ENCODE measurements at places on chromosomes 1 and 21.

- DNase-seq: no peak
These were observed 1077.4 kb upstream of the ADGRL4 start for GRCh38 chr1:80083892-80084291.

DNA sequence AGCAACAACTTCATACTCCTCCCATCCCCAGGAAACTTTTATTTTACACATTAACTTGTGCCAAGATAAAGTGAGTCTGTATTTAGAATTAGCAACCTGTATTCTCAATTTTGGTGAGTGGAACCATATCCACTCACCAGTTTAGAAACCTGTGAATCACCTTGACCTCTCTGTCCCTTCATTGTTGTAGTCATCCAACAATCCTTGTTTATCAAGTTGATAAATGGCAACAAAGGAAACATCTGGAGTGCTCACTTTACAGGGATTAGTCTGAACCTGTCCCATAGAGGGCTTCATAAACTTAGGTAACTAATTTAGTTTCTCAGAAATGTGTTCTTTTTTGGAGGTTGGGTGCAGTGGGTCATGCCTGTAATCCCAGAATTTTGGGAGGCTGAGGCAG is 3.9 kb upstream of the CLSPN start:
- no peak for DNase-seq

DNA sequence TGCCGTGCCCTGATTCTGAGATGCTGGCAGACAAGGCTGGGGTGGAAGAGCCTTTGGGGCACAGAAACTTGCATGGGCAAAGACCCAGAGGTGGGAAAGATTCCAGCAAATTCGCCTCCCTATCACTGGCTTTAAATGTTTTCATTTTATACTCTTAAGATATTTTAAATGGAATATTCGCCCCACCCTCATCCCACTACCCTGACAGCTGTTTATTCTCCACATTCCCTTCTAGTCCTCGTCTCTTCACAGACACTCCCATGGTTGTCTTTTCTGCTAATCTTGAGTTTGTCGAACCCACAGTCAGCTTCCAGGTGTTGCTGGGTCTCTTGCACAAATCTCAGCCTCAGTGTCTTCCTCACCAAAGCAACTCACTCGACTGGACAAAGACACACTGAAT is 245.0 kb downstream of the KAZN start:
- no peak for DNase-seq

DNA sequence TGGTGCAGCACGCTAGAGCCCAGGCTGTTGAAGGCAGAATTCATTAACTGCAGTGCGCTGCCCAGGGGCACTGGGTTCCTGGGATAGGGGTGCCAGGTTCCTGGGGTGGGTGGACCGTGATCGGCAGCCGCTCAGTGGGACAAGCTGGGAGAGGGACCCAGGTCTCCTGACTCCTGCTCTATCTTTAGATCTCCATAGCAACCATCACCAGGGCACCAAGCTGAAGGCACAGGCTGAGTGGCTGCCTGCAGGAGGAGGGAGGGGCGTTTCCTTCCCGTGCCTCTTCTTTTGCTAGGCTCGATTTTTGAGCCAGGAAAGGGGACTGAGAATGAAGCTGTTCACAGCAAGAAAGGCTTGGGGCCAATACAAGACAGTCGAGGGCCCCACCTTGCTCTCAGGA is 20.9 kb upstream of the CDCP2 start:
- no peak for DNase-seq

- peak; percentile 23 for DNase-seq
These were observed 53.9 kb downstream of the SYDE2 start for GRCh38 chr1:85146972-85147359.

DNA sequence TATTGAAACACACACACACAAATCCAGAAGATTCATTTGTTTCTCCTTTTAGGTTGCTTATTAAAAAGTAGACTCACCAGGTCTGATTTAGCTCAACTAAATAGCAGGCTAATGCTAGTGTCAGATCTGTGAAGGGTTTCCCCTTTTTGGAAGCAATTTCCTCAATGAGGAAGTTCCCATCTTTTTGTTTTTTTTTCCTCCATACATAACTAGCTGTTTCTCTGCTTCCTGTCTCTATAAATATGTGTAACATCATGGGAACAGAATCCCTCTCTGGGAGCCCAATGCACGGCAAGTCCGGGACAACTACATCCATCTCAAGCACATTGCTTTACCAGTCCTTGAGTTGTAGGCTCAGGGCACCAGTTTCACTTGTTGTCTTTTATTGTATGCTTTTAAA is 1421.1 kb downstream of the PLA2G4A start:
- no peak for DNase-seq

DNA sequence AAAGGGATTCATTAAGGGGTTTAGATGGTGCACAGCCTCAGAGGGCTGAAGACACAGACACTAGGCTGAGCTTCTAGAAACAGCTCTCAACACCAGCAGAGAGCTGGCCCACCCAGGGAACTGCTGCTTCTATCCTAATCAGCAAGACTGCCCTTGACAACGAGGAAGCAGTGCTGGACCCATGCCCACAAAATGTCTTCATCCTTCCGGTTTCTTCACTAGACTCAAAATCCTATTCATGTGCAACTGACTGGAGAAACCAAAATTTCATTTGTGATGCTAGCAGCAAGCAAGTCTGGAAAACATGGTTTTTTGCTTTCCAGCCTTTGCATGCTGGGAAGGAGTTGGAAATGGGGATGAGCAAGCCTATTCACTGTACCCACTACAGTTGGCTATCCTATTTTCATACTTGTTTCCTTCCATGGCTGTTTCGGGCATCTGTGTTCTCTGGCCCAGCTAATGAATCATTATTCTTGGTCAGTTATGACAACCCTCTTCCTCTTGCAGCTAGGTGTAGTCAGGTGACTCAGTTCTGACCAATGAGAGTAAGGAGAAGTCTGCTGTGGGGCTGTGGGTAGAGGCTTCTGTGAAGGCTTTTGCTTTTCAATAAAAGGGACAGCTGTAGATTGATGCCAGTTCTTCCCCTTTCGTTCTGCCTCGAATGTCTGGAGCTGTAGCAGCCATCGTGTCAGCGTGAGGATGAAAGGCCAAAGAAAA is 14.6 kb upstream of the TMEM61 start:
- DNase-seq: peak; percentile 74

DNA sequence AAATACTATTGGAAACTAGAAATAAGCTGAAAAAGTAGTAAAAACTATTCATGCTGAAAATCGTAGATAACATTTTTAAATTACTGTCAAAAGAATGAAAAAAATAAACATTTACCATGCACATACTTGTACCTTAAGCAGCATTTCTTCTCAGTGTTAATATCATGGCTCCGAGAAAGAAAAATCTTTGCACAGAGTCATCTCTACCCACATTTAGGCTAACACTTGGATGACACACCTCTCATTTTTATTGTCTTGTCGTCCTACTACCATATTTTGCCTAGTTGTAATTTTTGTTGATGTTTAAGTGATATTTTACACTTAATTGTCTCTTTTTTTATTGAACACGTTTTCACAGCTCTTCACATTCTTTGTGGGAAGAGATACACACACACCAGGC is 1.7 kb upstream of the TNFSF4 start:
- DNase-seq: no peak

Data from GM23248 (cell line).